ENCODE measurements at places on chromosomes 12 and 14.

GRCh38 chr12:14981049-14981448, 8.2 kb downstream of the PDE6H start:
- no peak for DNase-seq

DNA sequence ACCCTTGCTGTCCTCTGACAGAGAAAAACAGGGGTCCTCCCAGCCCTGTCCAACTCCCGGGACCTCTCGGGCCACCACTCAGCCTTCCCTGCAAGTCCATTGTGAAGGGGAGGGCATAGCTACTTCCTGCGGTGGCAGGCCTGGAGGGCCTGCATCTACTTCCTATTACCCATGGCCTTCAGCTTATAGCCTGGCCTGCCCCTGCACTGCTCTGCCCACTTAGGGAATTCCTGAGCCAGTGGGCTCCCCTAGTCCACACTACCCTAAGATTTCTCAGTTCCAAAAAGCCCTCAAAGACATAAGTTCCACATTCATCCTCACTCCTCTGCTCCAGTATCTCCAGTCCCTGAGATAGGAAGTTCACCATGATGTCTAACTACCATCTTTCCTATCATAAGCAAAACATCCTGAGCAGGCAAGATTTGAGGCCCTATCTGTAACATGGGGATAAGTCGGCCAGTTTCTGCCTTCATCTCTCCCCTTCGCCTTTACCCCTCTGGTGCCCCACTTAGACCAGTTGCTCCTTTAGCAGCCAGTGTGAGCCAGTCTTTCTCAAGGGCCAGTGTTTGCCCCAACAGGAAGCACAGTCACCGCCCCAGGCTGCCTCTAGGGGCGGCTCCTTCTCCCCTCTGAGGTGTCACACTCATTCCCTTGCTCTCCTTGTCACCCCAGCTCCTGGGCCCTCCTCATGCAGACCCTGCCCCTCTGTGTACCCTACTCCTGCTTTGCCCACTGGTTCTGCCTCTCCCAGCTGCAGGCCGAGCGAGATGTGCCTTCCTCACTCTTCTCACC, 10.9 kb downstream of the HDAC7 start:
- no peak for DNase-seq

- DNase-seq, result no peak
Observed at GRCh38 chr12:83224012-83224411, 537.3 kb downstream of the TMTC2 start.

GRCh38 chr12:117111386-117111785, 12.2 kb upstream of the TESC start:
- DNase-seq, result no peak

DNA sequence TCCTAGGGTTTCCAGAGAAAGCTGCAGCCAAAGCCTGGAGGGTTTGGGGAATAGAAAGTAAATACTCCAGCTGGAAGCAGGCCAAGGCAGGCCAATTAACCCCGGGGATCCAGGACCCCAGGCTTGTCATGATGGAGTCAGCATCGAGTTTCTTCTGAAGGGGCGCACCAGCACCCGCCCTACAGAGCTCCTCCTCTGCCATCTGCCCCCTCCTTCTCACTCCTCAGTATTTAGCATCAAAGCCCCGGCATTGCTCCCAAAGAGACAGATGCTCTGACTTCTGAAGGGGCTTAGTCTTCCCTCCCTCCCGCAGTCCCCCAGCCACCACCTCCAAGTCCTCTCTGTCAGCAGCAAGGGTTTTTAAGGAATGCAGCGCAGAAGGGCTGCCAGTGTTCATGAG, 285.1 kb upstream of the NOS1 start:
- DNase-seq, result no peak

- DNase-seq, result no peak
Observed at GRCh38 chr12:56229082-56229481, 769 bp upstream of the SLC39A5 start.

GRCh38 chr14:69779088-69779487, 12.1 kb downstream of the SRSF5 start:
- DNase-seq, result no peak

DNA sequence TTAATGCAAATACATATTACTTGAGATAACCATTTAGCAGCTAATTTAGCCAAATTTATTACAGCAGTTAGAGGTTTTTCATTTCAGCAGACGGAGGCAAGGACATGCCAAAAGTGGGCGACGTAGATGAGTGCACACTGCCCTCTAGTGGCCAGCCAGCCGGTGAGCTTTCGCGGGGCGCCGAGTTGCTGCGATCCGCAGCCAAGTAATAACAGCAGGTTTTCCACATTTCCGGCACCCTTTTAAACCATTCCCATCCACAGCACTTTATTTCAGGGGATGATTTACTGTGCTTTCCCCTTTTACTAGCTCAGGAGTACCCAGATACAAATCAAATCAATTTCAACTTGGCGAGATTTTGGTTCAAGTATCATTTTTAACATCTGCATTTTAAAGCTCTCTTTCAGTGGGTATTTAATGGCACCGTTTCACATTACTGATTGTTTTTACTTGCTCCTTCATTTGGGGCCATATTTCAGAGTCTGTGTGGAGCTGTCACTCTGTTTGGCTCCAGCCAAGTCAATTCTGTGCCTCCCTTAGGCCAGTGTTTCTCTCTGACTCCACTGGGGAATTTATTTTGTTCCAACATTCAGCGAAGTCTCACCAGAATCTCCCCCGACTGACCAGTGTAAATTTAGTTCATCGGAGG, 158.0 kb downstream of the EGLN3 start:
- DNase-seq, result peak; percentile 77

DNA sequence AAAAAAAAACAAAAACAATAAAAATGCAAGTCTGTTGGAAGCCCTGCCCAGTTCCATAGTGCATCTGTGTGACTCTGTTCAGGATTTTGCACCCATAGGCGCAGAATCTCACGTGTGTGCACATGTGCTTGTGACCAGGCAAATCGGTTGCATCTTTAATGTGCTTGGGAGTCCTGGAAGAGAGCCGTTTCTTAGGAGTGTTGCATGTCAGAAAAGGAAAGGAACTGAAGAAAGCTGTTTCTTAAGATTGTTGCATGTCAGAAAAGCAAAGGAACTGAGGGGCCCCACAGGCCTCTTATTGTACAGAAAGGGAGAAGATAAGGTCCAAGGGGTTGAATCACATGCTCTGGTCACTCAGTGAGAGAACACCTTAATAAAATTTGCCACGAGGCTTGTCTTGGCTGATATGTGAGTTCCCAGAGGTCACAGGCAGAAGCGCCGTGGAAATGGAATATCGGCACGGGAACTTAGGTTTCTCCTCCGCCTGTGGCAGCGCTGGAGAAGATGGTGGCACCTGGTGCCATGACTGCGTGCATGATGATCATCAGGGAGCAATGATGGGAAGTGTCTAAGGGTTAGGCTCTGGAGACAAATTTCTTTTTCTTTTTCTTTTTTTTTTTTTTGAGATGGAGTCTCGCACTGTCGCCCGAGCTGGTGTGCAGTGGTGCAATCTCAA, 90.0 kb downstream of the LRRC74A start:
- DNase-seq, result no peak

- DNase-seq, result no peak
Observed at GRCh38 chr12:53552361-53553327, 45.4 kb upstream of the NPFF start.

- DNase-seq, result no peak
Observed at GRCh38 chr14:87494010-87494409, 499.0 kb downstream of the GALC start.

DNA sequence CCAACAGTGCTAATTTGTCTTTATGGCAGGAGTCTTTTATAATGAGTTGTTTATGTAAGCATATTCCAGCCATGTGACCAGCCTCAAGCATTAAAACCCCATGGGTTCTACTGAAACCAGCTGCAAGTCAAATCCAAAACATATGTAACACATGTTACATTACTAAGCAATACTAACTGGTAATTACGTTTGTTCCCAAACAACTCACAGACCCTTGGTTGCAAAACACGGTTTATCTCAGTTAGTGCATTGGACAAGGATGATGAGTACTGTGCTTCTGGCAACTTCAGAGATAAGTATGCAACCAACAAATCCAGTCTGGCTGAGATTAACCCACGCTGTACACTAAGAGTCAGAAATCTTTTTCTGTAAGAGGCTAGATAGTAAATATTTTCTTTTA, 110.1 kb upstream of the FAR2 start:
- DNase-seq, result no peak
